Endothelial cell of umbilical vein (primary cell): ENCODE measurements at places on chromosomes 13 and 19. TPM values are rescaled to one million over a fixed set of nuclear protein-coding genes. Genes with fewer than 3 reads are reported as not detected.

DNA sequence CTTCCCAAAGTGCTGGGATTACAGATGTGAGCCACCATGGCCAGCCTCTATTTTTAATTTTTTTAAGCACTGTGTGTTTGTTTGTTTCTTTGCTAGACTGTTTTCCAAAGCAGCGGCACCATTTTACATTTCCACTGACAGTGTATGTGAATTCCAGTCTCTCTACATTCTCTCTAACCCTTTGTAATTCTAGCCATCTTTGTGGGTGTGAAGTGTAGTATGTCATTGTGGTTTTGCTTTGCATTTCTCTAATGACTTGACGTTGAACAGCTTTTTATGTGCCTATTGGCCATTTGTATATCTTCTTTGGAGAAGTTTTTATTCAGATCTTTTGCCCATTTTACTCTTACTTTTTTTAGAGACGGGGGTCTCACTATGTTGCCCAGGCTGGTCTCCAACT lies 11.6 kb downstream of the PNPLA6 start:
- H3K27ac ChIP-seq = no peak overlapping the region
- H3K4me3 ChIP-seq = no peak overlapping the region
- peaks cover 34% of the 10 kb centered on the region for H3K36me3 ChIP-seq
- H3K27me3 ChIP-seq = no peaks in the 10 kb centered on the region

DNA sequence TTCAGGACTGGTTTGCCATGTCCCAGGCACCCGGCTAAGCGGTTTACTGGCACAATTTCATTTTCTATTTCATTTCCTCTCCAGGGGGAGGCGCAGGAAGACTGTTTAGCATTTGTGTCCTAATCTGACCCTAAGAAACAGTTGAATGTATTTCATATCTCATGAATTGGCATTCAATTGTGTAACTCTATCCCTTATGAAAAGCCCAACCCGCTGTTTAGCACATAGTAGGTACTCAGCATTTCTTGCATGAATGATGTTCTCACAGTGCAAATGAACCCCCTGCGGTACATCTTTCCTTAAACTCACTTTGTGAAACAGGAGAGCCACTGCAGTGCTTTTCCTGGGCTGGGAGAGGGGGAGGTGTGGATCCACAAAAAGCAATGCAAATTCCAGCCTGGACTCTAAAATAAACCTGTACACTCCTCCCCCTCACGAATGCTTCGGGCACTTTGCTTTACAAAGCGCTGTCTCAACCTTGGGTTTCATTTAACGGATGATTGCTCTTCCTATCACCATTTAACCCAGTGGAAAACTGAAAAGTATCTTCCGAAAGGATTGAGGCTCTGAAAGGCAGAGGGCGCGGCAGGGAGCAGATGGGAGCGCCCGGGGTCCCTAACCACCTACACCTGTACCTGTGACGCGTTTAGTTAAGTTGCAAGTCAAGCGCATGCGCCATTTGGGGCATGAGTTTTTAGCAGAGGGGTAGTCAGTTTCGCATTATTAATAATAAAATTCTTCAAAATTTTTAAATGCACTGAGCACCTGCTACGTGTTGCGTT lies 1.2 kb upstream of the EEF2 start:
- H3K4me3 ChIP-seq = peak overlapping the region; percentile 98
- peaks cover 26% of the 10 kb centered on the region for H3K36me3 ChIP-seq
- H3K27me3 ChIP-seq = no peaks in the 10 kb centered on the region
- peak; percentile 82 for DNase-seq
- peaks cover 31% of the 10 kb centered on the region for H3K4me1 ChIP-seq

DNA sequence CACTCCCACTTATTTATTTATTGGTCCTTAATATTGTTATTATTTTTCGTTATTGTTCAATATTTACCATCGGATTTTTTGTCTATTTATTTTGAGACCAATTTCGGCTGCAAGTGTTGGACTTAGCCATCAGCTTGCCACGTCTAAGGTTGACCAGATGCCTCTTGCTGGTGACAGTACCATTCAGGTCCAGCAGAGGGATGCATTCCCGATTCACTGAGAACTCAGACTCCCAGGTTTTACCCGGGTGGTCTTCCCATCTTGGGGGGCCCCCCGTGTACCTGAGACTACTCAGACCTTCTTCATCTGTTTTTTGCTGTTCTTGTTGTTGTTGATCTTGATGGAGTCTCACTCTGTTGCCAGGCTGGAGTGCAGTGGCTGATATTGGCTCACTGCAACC lies 1435.2 kb downstream of the UQCRFS1 start:
- H3K27me3 ChIP-seq = no peaks in the 10 kb centered on the region
- no peaks in the 10 kb centered on the region for H3K4me1 ChIP-seq
- no peak for DNase-seq
- H3K36me3 ChIP-seq = no peaks in the 10 kb centered on the region
- no peak overlapping the region for H3K27ac ChIP-seq

DNA sequence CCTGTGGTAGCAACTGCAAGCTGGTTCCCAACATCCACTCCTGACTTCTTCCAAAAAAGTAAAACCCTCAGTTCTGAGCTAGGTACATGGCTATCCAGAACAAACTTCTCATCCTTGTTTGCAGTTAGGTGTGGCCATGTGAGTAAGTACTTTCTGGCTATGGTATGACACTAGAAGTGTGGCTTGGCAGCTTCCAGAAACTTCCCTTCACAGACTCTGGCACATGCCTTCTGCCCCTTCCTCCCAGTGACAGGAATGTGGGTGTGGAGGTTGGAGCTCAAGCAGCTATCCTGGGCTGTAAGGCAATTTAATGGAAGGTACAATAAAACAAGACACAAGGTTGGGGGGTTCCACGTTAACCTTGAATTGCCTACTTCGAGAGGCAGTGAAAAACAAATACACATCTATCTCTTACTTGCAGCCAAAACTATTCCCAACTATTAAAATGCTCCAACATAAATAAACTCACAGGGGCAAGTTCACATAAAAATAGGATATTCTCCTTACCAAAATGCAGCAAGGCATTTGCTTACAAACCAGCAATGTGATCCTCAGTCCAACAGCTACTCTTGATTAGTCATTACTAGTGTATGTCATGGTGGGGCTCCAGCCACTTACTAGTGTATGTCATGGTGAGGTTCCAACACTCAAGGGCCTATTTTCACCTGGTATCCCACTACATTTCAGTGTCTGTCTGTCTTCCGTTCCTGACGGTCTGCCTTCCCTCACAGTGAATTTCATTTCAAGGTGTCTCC lies 3.1 kb downstream of the SMG9 start:
- no peak overlapping the region for H3K4me3 ChIP-seq
- H3K27me3 ChIP-seq = no peaks in the 10 kb centered on the region
- no peak overlapping the region for H3K27ac ChIP-seq

GRCh38 chr13:36548129-36548528 lies 115.8 kb downstream of the CCNA1 start:
- H3K4me3 ChIP-seq = no peak overlapping the region
- H3K4me1 ChIP-seq = no peaks in the 10 kb centered on the region
- DNase-seq = no peak
- no peak overlapping the region for H3K27ac ChIP-seq

GRCh38 chr13:114015969-114016295 lies 42.1 kb upstream of the C13orf46 start:
- H3K27me3 ChIP-seq = no peaks in the 10 kb centered on the region
- DNase-seq = no peak
- no peak overlapping the region for H3K27ac ChIP-seq
- H3K36me3 ChIP-seq = peaks cover 10% of the 10 kb centered on the region
- no peaks in the 10 kb centered on the region for H3K4me1 ChIP-seq
- H3K4me3 ChIP-seq = no peak overlapping the region

GRCh38 chr19:765179-765738 lies 14.3 kb downstream of the MISP start:
- H3K4me3 ChIP-seq = no peak overlapping the region
- no peak for DNase-seq
- no peaks in the 10 kb centered on the region for H3K4me1 ChIP-seq

DNA sequence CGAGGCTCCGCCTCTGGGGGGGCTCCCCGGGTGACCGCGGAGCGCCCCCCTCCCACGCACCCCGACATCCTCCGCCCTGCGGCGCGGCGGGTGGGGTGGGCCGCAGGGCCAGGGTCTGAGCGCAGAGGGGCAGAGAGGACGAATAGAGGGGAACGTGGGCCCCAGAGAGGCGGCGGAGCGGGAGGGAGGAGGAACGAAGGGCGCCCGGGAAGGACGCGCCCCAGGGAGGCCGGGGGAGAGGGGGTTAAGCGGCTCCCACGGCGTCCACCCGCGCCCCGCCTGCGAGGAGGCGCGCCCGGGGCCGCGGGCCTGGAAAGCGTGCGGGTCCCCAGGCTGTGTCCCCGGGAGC lies 1.0 kb downstream of the HCN2 start:
- H3K4me1 ChIP-seq = no peaks in the 10 kb centered on the region
- no peak for DNase-seq
- H3K27me3 ChIP-seq = peaks cover 10% of the 10 kb centered on the region
- no peak overlapping the region for H3K27ac ChIP-seq

DNA sequence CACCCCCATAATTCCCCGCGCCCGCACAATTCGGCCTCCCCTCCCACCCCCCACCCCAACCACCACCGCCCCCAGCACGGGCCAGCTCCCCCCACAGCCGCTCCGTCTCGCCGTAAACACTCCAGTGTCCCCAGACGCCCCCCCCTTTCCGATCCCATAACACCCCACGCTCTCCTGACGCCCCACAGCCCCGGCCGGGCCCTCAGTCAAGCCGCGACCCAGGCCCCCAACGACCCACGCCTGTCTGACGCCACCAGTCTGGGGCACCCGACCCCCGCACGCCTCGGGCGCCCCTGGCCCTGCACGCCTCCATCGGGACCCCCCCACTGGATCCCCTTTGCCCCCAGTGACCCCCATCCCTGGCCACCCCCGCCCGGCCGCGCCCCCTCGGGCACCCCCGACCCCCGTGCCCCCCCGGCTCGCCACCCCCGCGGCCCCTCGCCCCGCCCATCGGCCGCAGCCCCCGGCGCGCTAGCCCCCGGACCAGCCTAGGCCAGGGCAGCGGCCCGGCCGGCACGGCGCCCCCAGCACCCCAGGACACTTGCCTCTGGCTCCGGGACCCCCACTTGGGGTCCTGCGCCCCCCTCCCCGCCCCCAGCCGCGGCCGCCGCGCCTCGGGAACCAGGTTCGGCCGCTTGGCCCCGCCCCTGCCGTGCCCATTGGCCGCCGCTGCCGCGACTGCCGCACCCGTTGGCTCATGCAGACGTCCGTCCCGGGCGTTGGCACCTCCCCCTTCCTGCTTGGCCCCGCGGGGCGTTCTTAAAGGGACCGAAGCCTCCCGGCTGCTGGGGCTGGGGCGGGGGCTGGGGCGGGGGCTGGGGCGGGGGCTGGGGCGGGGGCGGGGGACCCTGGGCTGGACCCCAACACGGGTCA lies at the start of gene FKBP8:
Gene FKBP8 (minus strand): TSS at position 633 of the 873 bp plus-strand sequence. CDS start 1,603 bp downstream, outside the sequence.
- H3K27me3 ChIP-seq = no peaks in the 10 kb centered on the region
- DNase-seq = peak; percentile 87
- peaks cover 3% of the 10 kb centered on the region for H3K36me3 ChIP-seq
- peak within 1 kb of the TSS; percentile 76 for H3K4me3 ChIP-seq
- peaks cover 12% of the 10 kb centered on the region for H3K4me1 ChIP-seq

GRCh38 chr13:42970824-42971690 lies 21.0 kb downstream of the EPSTI1 start:
- DNase-seq = peak; percentile 59
- no peaks in the 10 kb centered on the region for H3K36me3 ChIP-seq
- no peak overlapping the region for H3K27ac ChIP-seq
- no peaks in the 10 kb centered on the region for H3K27me3 ChIP-seq
- H3K4me3 ChIP-seq = no peak overlapping the region

DNA sequence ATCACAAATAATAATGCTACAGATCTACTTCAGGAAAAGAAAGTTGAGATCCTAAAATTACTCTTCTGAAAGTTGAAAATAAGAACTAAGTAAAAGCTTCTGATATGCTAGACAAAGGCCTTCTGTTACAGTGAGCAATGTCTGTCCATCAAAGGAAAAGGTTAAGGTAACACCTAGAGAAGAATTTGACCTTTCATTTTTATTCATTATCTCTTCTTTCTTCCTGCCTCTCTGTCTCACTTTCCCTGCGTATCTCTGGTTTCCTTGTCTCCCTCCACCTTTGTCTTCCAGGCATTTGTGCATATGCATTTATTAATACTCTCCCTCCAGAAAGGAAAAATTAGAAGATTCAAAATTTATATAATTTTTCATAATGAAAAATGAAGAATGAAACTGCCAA lies 49.0 kb downstream of the ZAR1L start:
- peaks cover 3% of the 10 kb centered on the region for H3K36me3 ChIP-seq
- H3K4me3 ChIP-seq = no peak overlapping the region
- peaks cover 72% of the 10 kb centered on the region for H3K4me1 ChIP-seq
- no peak for DNase-seq
- H3K27me3 ChIP-seq = no peaks in the 10 kb centered on the region

DNA sequence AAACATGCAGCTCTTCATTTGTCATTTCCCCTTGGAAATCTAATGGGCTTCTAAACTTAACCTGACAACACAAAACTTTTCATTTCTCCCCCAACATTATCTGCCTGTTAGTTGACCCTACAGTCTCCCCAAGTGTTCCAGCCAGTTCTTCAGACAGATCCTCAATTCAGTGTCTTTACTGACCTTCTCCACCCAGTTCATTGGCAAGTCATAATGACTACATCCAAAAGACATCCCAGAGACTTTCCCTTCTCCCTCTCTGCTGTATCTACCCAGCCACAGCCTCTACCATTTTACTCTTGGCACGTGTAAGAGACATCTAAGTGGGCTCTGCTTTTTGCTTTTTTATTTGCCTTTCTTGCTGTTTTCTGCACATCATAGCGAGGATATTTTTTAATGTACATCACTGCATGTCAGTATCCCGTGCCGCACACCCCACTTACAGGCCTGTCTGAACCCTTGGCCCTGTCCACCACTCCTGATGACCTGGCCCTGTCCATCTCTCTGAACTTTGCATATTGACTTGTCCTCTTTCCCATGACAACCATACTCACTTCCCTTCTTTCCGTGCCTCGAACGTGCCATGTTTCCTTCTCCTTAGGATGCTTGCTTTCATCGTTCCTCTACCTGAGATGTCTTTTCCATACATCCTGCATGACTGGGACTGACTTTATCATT lies 391.9 kb downstream of the IRS2 start:
- H3K27me3 ChIP-seq = no peaks in the 10 kb centered on the region
- H3K36me3 ChIP-seq = no peaks in the 10 kb centered on the region
- H3K27ac ChIP-seq = no peak overlapping the region
- H3K4me1 ChIP-seq = no peaks in the 10 kb centered on the region

KASH5 gene
- not detected in 2 replicates for total RNA-seq

PRTN3 gene
- total RNA-seq = not detected in 2 replicates

VAV1 gene
- total RNA-seq = not detected in 2 replicates

MUC16 gene
- total RNA-seq = not detected in 2 replicates

ZNF571 gene
- total RNA-seq = 2.0 and 2.1 TPM in 2 replicates

STAP2 gene
- 11.8 and 12.2 TPM in 2 replicates for total RNA-seq

PALM3 gene
- 0.31 TPM in 1 of 2 replicates, not detected in the other for total RNA-seq
